ENCODE measurements at places on chromosomes 3 and 15.

- peak; percentile 57 for DNase-seq
Measured at GRCh38 chr15:40439960-40440742, 602 bp upstream of the BAHD1 start.

DNA sequence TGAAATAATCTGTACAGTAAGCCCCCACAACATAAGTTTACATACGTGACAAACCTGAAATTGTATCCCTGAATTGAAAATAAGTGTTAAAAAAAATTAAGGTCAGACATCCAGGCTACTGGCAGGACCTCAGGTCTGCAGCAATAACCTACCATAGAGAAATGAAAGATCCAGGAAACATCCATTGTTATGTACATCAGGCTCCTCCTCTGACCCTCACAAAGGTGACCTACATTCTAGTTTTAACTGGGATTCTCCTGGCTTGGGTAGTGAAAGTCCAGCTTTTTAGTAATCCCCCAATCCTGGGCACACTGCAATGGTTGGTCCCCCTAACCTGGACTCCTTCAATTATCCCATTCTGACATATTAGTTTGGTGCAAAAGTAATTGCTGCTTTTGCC, 749.6 kb upstream of the LMCD1 start:
- no peak for DNase-seq

GRCh38 chr3:195173657-195174056, 97.3 kb downstream of the XXYLT1 start:
- DNase-seq: no peak

GRCh38 chr15:81085213-81085612, 48.9 kb upstream of the CFAP161 start:
- no peak for DNase-seq

DNA sequence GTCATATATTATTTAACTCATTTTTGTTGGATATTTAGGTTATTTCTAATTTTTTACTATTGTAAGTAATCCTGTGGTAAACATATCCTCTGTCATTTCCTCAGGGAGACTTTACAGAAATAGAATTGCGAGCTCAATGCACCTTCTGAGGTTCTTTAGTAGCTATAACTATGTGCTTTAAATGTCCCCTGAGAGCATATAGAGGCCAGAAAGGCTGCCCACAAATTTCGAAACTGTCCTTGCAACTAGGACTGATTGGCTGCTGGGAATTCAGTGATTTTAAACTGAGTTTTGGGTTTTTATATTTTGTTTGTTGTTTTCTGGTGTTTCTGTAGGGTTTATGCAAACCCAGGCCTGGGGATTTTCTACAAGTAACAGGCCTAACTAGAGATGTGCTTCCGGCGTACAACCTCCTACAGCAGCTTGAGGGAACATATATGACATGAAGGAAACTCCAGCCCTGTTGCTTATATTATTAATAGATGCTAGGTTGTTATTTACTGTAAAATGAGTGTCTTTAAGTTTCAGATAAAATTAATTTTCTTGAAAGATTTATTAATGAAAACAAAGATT, 29.1 kb upstream of the P4HTM start:
- DNase-seq: peak; percentile 28

DNA sequence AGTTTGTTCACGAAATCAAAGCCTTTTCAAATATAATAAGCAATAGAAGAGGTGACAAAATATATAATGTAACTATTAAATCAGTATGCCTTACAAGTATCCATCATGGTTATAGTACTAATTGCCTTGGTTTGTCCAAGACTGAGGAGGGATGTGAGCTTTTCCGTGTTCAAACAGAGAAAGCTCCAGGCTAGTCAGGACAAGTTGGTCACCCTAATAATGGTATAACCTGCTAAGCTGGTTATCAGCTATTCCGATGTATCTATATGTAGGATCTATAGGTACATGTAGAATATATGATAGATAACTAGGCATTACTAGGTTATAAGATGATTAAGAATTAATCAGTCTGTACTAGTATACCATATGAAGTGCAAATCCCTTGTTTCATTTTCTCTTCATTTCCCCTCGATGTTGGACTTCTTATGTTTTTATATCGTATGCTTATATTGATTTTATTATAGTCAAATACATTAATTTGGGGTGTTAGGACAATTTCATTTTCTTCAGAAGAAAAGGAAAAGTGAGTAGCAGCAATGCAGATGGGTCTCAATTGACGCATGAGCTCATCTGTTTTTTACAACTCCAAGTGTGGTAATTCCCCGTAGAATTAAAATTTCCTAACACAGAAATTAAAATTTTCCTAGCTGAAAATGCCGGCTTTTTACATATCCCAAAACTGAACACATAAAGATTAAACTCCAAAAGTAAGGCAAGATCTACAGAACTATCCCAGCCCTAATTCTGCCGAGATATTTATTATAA, 419.1 kb downstream of the TIGIT start:
- no peak for DNase-seq

DNA sequence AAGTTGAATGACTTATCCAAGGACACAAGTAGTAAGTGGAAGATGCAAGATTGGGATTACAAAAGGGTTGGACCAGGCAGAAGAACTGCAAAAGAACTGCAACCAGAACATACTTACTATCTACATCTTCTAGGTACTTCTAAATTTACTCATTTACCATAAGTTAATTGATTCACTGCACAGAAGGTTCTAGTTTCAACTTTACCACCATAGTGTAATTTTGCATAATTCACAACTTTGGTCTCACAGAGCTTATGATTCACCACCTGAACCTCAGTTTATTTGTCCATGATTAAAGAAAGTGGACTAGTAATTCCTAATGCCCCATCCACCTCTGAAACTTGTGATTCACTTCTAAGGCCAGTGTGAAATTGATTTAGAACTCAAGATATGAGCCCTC, 236.8 kb upstream of the UBE2E2 start:
- DNase-seq: no peak

DNA sequence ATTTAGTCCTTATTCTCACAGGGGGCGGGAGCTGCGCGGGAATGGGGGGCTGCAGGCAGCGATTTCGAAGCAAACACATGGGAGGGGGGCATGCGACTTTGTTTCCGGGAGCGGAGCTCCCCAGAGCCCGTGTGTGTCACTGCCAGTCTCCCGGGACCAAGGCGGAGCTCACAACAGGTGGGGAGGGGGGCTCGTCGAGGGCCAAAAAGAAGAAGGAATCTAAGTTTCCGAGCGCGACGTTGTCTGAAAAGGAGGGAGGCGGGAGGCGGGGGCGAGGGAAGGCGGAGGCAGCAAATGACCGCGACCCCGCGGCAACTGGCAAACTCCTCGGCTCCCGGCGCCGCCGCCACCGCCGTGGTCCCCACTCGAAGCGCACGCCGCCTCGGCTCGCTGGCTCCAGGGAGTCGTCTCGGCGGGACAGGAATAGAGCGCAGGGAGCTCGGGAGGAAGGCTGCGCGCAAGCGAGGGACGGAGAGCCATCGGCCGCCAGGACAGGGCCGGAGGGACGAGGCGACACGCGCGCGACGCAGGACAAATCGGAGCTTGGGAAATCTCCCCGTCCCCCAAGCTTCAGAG, 1.4 kb downstream of the FOXP1 start:
- DNase-seq: peak; percentile 91

DNA sequence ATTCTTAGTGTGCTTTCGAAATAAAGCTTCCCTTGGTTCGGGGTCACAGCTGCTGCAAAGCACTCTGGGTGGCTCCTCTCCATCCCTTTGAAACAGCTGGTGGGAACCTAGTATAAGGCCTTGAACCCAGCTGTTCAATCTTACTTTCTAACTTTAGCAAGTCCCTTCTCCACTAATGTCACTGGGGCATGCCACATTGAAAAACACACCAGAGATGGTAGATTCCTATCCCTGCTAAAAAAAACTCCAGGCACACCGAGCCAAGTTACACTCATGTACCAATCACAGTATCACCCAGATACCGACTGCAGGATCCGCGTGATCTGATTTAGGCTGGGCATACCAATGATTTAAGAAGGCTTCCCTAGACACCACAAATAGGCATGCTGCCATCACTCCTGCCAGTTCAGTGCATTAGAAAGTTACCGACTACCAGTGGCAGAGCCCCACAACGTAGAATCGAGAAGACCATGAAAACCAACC, 65.0 kb downstream of the WWTR1 start:
- no peak for DNase-seq

DNA sequence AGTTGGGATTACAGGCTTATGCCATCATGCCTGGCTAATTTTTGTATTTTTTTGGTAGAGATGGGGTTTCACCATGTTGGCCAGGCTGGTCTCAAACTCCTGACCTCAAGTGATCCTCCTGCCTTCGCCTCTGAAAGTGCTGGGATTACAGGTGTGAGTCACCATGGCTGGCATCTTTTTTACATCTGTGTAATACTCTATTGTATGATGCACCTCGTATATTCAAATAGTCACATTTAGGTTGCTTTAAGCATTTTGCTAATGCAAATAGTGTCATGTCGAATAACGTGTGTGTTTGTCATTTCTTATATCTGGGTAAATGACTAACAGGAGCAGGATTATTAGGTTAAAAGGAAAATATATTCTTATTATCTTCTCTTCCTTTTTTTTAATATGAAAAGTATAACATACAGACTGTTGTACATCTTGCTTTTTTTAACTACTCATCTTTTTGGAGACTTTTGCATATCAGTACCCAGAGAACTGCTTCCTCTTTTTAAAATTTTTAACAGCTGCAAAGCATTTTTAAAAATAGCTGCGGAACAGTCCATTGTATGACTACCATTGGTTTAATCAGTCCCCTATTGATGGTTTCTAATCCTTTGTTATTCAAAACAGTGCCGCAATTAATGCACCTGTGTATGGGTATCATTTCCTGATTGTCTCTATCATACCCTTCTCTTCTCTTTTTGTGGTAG, 13.4 kb downstream of the SCAMP5 start:
- DNase-seq: peak; percentile 4

GRCh38 chr15:91790836-91791235, 62.7 kb upstream of the SLCO3A1 start:
- no peak for DNase-seq

GRCh38 chr3:79724206-79724605, 43.6 kb downstream of the ROBO1 start:
- no peak for DNase-seq

- DNase-seq: no peak
Measured at GRCh38 chr15:90957791-90958190, 3.1 kb downstream of the RCCD1 start.

DNA sequence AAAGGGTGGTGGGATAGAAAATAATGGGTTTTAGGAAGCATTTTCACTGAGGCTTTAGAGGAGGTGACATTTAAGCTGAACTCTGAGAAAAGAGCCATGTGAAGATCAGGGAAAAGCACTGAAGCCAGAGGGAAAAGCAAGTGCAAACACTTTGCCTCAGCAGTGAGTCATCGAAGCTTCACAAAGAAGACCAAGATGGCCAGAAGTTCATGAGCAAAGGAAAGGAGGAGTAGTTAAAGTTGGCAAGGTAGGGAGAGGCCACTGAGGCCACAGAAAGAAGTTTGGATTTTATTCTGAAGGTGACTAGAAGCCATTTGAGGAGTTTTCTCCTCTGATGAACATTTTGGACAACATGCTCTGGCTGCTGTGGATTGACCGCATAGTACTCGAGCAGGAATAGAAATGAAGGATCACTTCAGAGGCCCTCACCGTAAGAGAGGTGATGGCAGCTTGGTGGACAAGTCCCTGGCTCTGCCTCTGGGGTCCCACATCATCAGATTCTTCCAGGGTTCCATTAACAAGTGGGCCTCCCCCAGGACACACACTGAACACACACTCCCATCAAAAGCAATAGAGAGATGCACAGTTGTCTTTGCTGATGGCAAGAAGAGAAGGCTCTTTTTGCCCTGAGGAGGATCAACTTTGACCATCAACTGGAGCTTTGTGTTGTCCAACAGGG, 75.5 kb downstream of the TOP2B start:
- no peak for DNase-seq

DNA sequence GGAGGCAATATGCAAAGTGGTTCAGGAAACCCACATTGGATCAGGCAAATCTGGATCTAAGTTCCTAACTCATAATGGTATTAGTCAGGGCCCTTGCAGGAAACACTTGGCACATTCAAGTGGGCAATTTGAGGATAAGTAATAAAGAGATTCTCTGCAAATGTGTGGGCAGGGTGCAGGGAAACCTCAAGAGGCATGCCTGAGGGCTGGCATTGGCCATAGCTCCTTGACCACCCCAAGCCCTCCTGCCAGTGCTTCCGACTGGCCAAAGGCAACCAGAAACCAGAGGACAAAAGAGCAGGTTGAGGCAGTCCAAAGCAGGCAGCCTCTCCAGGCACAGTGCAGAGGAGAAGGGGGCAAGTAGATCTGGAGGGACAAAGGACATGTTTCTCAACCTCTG, 130.8 kb upstream of the SNTN start:
- no peak for DNase-seq

- no peak for DNase-seq
Measured at GRCh38 chr3:67558426-67558825, 96.0 kb downstream of the SUCLG2 start.

DNA sequence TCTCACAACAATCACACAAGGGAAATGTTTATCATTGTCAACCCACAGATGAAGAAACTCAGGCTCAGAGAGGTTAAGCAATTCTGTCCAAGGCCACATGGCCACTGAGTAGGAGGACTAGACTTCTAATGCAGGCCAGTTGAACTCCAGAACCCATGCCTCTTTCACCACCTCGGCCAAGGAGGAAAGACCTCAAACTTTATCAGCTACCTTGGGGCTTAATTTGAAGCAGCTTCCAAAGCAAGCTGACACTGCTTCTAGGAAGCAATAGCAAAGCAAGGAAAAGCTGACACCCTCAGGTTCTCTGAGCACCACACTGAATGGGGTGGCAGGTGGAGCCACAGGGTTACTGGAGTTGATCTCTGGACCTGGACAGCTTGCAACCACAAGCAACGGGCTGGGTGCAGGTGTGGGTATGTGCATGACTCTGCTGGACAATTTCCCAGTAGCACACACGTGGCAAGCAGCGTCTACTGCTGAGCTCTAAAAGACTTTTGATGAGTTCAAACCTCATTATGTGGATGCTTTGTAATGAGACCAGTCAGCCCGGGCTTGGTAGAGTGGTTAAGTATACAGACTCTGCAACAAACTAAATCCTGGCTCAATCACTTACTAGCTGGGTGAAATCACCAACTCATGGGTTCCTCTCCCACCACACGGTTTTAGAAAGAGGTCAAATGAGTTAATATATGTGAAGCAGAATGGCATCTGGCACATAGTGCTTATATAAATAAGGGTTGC, 23.1 kb downstream of the CCNL1 start:
- peak; percentile 20 for DNase-seq

GRCh38 chr3:41302295-41302694, 103.0 kb downstream of the CTNNB1 start:
- DNase-seq: no peak

GRCh38 chr3:39388741-39389248, 5.6 kb downstream of the SLC25A38 start:
- DNase-seq: no peak

DNA sequence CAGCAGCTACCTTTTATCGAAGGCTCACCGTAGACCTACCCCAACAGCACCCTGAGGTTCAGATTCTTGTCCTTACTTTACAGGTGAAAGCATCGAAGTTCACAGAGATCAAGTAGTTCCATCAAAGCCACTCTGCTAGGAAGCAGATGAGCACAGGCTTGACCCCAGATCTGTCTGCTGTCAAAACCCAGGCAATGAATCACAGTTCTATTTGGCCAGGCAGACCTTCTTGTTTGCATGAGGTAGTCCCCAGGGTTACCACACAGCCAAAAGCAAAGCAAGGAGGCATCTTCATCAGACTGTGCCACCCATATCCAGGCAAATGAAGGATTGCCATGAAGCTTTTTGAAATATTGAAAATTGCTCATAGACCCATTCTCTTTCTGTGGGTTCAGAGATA, 33.0 kb downstream of the HES1 start:
- no peak for DNase-seq

- no peak for DNase-seq
Measured at GRCh38 chr15:70242951-70243685, 145.4 kb upstream of the TLE3 start.
